ENCODE measurements at places on chromosomes 2 and 18.

DNA sequence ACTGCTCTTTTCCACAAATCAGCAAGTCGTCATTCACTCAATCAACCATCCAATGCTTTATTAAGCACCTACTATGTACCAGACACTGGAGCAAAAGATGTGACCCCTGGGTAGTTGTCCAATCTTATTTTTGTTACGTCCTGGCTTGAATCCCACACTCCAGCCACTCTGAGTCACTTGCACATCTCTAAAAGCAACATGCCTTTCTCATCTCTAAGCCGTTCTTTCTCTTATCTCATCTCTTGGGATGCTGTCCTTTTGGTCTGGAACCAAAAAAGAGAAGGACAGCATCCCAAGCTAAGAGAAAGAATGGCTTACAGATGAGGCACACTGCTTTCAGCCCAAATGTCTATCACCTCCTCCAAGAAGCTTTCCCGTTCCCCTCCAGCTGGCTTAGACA is 58.8 kb downstream of the RNF152 start:
- DNase-seq = no peak

- no peak for DNase-seq
Measured at GRCh38 chr18:74110976-74111375, 36.7 kb downstream of the FBXO15 start.

DNA sequence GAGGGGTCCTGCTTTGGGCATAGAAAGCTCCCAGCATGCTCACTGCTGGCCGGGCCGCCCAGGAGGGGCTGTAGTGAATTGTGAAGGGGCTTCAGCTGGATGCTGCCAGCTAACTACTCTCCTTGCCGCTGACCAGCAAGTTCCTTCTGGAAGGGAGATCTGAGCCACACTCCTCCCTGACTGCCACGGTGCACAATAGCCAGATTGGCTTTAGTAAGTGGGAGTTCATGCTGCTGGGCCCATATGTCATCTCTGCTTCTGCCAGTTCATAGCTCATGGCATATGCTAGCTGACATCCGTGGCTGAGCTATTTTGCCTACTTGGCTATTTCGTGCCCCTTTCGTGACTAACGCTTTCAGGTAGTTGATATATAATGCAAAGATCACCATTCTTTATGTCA is 51.6 kb upstream of the ROCK2 start:
- no peak for DNase-seq

- DNase-seq = no peak
Measured at GRCh38 chr2:69553991-69554390, 89.5 kb downstream of the AAK1 start.

GRCh38 chr2:232139171-232139594 is 177.7 kb downstream of the DIS3L2 start:
- no peak for DNase-seq

DNA sequence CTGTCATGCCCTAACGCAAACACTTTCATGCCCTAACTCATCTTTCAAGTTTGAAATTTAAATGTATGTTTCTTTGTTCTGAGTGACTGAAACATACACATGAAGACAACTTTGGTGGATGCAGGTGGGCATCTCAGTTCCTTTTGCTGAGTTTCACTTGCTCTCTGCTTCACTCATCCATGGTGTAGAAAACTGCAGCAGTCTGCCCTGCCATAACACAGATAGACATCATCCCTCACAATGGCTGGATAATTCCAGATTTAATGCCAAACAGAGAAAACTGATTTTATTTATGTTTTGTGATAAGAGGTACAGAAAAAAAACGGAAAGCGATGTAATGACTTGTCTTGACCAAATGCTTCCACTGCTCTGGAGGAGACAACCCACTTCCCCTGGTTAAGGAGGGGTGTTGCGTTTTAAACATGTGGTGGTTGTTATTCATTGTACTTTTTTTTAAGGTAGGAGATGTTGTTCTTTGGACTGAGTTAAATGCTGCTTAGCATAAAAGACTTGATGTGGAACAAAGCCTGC is 70.4 kb downstream of the RHBDD1 start:
- DNase-seq = no peak

- DNase-seq = no peak
Measured at GRCh38 chr2:121682396-121683298, 33.4 kb upstream of the CLASP1 start.

DNA sequence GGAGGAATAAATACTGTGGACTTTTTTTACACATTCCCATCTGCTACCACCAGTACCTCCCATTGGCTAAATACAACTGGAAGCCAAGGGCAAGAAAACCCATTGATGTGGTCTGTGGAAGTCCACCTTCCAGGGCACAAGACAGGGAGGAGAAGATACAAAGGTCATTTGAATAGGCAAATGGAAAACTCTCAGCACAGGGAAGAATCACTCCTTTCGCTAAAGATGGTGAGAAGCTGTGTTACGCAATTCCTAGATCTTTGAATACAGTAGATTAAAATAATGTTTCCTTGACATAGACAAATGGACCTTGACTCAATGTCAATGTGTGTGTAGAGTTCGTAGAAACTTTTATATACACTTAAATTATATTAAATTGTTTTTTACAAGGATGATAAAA is 70.9 kb upstream of the ERBB4 start:
- no peak for DNase-seq

DNA sequence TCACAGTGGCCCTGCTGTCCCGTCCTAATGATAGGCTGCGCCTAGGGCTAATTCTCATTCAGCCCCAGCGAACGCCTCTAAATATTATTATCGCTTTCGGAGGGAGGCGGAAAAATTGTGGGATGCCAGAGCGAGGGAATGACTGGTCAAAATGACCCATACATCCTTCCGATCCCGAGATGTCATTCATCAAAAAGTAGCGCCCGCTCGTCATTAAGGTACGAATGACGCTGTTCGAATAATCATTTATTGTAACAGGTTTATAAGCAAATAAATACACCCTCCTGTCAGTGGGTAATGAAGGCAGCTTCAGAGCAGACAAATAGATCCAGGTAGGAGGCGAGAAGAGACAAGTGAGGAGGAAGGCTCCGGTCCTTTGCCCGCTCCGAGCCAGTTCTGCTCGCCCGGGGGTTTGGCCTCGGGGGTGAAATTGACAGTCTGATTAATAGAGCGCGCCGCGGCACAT is at the start of gene EVX2:
EVX2 (minus strand) TSS at position 167 of the 466 bp plus-strand sequence. CDS start 186 bp downstream, outside the sequence.
- DNase-seq = no peak

DNA sequence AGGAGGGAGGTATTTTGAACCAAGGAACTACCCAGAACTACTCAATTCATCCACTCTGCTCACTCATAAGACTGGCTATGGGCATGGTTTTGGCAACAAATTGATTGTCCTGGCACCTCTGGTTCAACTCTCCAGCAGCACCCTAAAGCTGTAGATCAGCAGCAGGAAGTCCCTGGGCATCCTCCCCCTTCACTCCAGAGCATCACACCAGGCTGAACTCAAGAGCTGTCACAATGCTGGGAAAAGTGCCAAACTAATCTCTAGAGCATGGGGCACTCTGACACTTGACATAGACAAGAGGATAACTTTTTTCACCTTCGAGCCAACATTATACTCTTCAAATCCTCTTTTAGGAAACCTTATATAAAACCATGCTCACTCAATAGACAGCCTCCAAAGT is 154.1 kb upstream of the RBBP8 start:
- DNase-seq = no peak

DNA sequence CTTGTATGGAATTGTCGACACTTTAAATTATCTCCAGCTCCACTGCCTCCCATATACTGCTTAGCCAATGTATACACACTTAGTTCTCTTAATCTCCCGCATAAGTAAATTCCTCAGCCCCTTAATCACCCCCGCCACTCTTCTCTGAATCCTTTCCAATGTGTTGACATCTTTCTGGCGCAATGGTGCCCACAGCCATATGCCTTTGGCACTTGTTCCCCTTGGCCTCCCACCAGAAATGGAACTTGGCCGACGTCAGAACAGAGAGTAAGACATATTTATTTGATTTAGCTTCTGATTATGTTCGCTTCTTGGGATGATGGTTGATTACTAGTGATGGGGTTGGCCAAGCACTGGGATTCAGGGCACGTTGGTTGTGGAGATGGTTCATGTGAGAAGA is 1089.3 kb upstream of the CELF4 start:
- DNase-seq = no peak

DNA sequence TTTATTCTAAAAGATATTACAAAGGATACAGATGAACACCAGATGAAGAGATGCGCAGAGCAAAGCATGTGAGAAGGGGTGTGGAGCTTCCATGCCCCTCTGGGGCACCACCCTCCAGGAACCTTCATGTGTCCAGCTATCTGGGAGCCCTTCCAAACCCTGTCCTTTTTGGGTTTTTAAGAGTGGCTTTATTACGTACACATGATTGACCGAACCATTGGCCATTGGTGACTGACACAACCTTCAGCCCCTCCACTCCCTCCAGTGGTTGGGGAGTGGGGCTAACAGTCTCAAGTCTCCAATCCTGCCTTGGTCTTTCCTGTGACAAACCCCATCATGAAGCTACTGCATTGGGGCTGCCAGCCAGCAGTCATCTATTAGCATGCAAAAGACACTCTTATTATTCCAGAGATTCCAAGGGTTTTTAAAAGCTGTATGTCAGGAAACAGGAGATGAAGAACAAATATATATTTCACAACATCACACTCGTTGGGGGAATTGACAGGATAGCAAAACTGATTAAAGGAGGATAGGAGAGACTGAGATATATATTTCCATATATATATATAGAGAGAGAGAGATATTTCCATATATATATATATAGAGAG is 19.4 kb downstream of the IL1B start:
- DNase-seq = no peak

GRCh38 chr2:180662521-180662920 is 317.9 kb upstream of the UBE2E3 start:
- no peak for DNase-seq

GRCh38 chr2:127735537-127736399 is 34.5 kb downstream of the SFT2D3 start:
- DNase-seq = no peak

DNA sequence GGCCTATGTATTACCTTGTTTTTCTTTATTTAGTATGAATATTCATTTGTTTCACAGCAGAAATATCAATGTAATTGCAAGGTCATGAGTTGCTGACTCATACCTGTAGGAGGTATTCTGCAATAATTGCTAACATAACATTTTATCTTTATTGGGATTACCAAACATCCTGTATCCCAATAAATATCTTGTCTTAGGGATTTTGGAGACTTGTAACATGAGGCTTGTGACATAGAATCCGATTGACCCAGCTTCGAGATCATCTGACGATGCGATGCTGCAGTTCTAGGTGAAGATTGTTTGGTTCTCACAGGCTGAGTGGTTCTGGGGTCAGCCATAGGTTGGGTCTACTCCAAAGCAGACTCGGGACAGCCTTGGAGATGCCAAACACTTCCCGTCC is 133.4 kb upstream of the RND3 start:
- DNase-seq = no peak

- no peak for DNase-seq
Measured at GRCh38 chr2:149701241-149701640, 113.7 kb upstream of the MMADHC start.

GRCh38 chr2:165149439-165149838 is 54.4 kb downstream of the SCN3A start:
- DNase-seq = no peak

GRCh38 chr2:231450548-231450989 is 13.7 kb downstream of the NCL start:
- DNase-seq = no peak

GRCh38 chr2:218020281-218020680 is 17.5 kb upstream of the TNS1 start:
- no peak for DNase-seq

- DNase-seq = no peak
Measured at GRCh38 chr18:44133483-44133882, 547.2 kb upstream of the SETBP1 start.

- DNase-seq = no peak
Measured at GRCh38 chr2:42270757-42271156, 90.3 kb downstream of the COX7A2L start.

DNA sequence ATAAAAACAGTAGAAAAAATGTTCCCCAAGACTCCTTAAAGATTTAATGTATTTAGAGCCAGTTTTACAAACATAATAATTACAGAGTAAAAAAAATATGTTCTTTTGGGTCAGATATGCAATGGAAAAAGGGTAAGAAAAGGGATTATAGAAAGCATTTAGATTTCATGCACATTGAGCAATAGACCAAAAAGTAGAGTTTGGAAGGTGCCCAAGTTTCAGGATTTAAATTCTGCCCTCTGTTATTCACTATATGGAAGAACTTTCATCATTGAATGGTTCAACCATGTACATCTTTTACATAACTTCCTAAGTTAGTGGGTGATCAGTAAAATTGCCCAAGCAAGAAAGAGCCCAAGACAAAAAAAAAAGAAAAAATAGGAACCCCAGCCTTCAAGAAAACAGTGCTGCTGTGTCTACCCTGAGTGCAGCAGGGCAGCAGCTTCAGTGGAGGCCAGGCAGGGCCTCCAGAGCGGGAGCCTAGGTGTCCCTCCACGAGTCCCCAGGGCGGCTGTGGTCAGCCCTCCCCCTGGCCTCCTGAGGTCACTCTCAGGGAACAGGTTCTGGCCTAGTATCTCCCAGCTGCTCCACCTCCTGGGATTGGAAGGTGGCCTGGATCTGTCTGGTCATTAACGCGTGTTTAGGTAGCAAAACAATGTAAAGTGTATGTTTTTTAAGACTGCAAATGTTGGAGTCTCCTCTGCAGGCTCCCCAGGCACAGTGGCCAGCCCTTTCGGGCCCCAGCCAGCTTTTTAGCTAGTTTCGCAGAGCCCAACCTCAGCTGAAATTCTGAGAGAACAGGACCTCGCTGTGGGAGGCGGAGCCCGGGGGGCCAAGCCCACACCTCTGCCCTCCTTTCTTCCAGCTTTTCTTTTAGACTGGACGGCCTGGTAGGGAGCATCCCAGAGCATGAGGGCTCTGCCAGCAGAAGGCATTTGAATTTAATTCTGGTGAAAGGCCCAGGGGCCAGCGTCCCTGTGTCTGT is 77.3 kb downstream of the TEX51 start:
- no peak for DNase-seq

DNA sequence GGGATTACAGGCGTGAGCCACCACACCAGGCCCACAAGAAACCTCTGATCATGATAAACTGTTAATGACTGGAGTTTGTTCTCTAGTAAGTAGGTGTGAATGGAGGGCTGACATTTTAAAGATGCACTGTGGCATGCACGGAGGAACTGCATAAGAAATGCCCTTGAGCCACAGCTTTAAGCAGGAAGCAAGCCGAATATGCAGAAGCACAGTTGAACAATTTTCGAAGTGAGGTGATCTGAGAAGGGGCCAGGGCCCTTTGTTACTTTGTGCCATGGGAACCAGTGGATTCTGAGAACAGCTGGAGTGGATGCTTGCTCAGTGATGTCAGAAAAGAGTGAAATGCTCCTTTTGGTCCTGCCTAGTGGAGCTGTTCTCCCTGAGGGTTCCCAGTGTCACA is 16.3 kb downstream of the FECH start:
- no peak for DNase-seq

GRCh38 chr18:8389391-8390340 is 219.6 kb upstream of the RAB12 start:
- DNase-seq = no peak

- no peak for DNase-seq
Measured at GRCh38 chr2:232880764-232881351, 10.8 kb downstream of the SNORC start.

GRCh38 chr2:152278526-152278925 is 56.4 kb upstream of the FMNL2 start:
- DNase-seq = no peak

All from stimulated activated CD8-positive, alpha-beta memory T cell treated with anti-CD3 and anti-CD28 coated beads, Interleukin-15, amount 100 ng/mL, for 48 hours (primary cell).